ENCODE measurements at places on chromosomes 16 and 17. TPM values are rescaled to one million over a fixed set of nuclear protein-coding genes. Genes with fewer than 3 reads are reported as not detected.

CSH1 gene
- total RNA-seq, result not detected

CFAP97D1 gene
- not detected for total RNA-seq

CCL18 gene
- total RNA-seq, result not detected

ELMO3 gene
- total RNA-seq, result 5.6 TPM

ABCA5 gene
- 13.2 TPM for total RNA-seq

BLTP2 gene
- 137 TPM for total RNA-seq

EME1 gene
- 48.6 TPM for total RNA-seq

CBX2 gene
- total RNA-seq, result 8.0 TPM

KRT222 gene
- total RNA-seq, result not detected

KRT40 gene
- not detected for total RNA-seq

KRTAP1-1 gene
- total RNA-seq, result not detected

GNG13 gene
- not detected for total RNA-seq

OTOA gene
- not detected for total RNA-seq

ADGRG1 gene
- total RNA-seq, result 4.9 TPM

DUS2 gene
- total RNA-seq, result 34.2 TPM

CYTH1 gene
- 96.0 TPM for total RNA-seq

MYL4 gene
- not detected for total RNA-seq

RMI2 gene
- 57.7 TPM for total RNA-seq

SAP30BP gene
- total RNA-seq, result 73.0 TPM

TOP2A gene
- total RNA-seq, result 273 TPM

MEOX1 gene
- 0.45 TPM for total RNA-seq

KIFC3 gene
- total RNA-seq, result 0.89 TPM

RASD1 gene
- total RNA-seq, result 0.54 TPM

HEATR9 gene
- total RNA-seq, result 0.70 TPM

DPEP2 gene
- 2.9 TPM for total RNA-seq

HLF gene
- total RNA-seq, result 0.72 TPM

WNT9B gene
- not detected for total RNA-seq

PRR29 gene
- total RNA-seq, result 0.74 TPM

CHP2 gene
- total RNA-seq, result not detected

AMDHD2 gene
- 28.2 TPM for total RNA-seq

PRSS21 gene
- 12.5 TPM for total RNA-seq

PRR11 gene
- 66.6 TPM for total RNA-seq

COPS3 gene
- total RNA-seq, result 99.8 TPM

SALL1 gene
- not detected for total RNA-seq

ADAM11 gene
- total RNA-seq, result 0.27 TPM

CLEC3A gene
- total RNA-seq, result not detected

CDH3 gene
- 2.1 TPM for total RNA-seq

GAN gene
- 12.3 TPM for total RNA-seq

CPSF4L gene
- total RNA-seq, result not detected

LRRC37A gene
- total RNA-seq, result 1.7 TPM

HSF5 gene
- total RNA-seq, result 3.9 TPM

MEIOB gene
- 0.40 TPM for total RNA-seq

SEPTIN12 gene
- total RNA-seq, result not detected

XAF1 gene
- 15.2 TPM for total RNA-seq

SLC52A1 gene
- 0.14 TPM for total RNA-seq

SCNN1B gene
- not detected for total RNA-seq

DPEP3 gene
- 0.25 TPM for total RNA-seq

CPNE7 gene
- 9.5 TPM for total RNA-seq

GALR2 gene
- 1.6 TPM for total RNA-seq

FOXJ1 gene
- total RNA-seq, result 11.6 TPM

TBC1D3K gene
- not detected for total RNA-seq

UBTF gene
- 129 TPM for total RNA-seq

SMPD3 gene
- 0.63 TPM for total RNA-seq

Data from activated CD8-positive, alpha-beta T cell treated with anti-CD3 and anti-CD28 coated beads for 36 hours (primary cell).